Stimulated activated CD4-positive, alpha-beta T cell treated with anti-CD3 and anti-CD28 coated beads, TNF-alpha, amount 100 ng/mL, for 24 hours (primary cell): ENCODE measurements at places on chromosomes 7 and 10.
A peak's percentile ranks its signal among the peaks of the same experiment; 100 is the strongest.

DNA sequence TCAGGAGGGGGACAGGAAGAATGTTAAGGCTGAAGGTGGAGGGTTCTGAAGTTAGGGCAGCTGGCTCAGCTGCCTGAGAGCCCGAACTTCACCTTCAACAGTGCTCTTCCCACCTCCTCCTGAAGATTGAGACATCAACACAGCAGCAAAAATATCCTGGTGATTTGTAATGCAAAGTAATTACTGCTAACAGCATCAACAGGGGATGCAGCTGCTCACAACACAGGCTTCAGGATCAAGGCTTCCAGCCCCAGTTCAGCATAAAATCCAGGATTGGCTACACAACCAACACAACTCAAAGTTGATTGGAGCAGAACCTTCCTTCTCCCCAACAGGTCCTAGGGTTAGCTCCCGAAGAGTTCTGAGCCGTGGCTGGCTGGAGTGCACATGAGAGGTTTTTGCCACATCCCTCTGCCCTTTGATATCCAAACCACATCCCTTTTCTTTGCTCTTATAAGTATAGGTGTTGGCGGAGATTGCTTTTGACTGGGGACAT is 242.4 kb downstream of the KIAA1217 start:
- DNase-seq = no peak

GRCh38 chr10:3293581-3294431 is 121.2 kb upstream of the PITRM1 start:
- DNase-seq = no peak

DNA sequence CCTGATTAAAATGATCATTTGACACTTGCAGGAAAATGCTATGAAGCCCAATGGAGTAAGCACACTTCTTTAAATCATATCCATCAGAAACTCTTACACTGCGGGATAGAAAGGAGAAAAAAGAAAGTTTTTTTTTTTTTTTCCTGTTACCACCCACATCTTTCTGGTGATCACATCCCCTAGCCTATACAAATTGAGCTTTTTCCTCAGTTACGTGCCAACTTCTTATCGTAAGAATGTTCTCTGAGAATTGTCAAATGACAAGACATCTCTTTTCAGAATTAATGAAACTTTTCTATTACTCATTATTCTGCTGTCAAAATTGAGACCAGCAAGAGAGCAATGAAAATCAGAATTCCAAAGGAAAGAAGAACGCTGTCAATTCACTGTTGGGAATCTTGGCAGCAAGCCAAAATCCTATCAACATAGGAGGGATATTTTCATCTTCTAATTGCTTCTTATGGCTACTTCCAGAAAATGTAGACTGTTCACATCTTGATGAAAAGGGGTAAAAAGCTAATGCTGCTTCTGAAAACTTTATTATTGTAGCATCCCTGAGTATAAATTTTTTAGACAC is 179.5 kb downstream of the ADAM12 start:
- DNase-seq = no peak

GRCh38 chr10:96840841-96841518 is 8.9 kb downstream of the LCOR start:
- DNase-seq = no peak

- DNase-seq = no peak
Measured at GRCh38 chr7:107194052-107194451, 25.2 kb downstream of the HBP1 start.

GRCh38 chr10:104601166-104601565 is 39.9 kb upstream of the SORCS3 start:
- DNase-seq = no peak

DNA sequence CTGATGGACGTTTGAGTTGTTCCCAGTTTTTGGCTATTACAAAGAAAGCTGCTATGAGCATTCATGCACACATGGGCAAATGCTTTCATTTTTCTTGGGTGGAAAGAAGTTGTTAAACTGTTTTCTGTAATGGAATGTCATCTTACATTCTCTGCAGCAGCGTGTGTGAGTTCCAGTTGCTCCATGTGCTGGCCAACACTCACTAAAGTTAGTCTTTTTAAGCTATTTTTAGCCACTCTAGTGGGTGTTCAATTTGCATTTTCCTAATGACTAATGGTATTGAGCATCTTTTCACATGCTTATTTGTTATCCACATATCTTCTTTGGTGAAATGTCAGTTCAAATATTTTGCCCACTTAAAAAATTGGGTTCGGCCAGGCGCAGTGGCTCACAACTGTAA is 82.8 kb upstream of the COL13A1 start:
- DNase-seq = no peak

GRCh38 chr10:104260775-104261115 is 6.1 kb downstream of the GSTO1 start:
- no peak for DNase-seq

DNA sequence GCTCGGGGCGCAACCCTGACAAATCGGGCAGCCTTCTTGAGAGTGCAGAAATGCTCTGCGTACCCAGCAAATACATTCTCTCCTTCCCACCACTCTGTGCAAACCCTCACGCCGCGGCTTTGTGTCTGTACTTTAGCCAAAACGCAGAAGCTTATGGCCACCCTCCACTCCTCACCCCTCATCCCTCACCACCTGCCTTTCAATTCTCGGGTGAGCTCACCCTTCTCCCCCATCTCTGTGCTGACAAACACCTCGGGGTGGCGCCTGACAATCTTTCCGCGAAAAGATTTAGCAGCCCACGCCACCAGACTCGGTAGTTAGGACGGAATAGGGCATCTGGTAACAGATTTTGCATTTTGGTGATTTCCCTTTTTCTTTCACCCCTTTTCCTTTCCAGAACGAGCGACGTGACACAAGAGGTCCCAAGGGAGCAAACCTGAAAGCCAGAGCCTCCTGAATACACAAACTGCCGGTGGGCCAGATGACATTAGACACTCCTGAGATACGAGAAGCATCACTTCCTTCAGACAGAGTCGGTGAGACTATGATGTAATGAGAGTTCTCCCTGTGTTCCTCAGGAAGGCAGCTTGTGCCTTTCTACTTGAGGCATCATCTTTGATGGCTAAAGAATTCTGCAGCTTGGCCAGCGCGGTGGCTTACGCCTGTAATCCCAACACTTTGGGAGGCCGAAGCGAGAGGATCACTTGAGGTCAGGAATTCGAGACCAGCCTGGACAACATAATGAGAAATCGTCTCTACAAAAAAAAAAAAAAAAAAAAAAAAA is 671 bp upstream of the ATAD1 start:
- peak; percentile 30 for DNase-seq

- peak; percentile 40 for DNase-seq
Measured at GRCh38 chr10:128178302-128178958, 52.2 kb upstream of the MKI67 start.

- DNase-seq = peak; percentile 38
Measured at GRCh38 chr10:110357252-110357780, 52.6 kb upstream of the SMNDC1 start.

- DNase-seq = no peak
Measured at GRCh38 chr7:90580051-90580450, 16.1 kb upstream of the CDK14 start.

GRCh38 chr10:91745090-91745831 is 53.0 kb upstream of the TNKS2 start:
- DNase-seq = no peak

DNA sequence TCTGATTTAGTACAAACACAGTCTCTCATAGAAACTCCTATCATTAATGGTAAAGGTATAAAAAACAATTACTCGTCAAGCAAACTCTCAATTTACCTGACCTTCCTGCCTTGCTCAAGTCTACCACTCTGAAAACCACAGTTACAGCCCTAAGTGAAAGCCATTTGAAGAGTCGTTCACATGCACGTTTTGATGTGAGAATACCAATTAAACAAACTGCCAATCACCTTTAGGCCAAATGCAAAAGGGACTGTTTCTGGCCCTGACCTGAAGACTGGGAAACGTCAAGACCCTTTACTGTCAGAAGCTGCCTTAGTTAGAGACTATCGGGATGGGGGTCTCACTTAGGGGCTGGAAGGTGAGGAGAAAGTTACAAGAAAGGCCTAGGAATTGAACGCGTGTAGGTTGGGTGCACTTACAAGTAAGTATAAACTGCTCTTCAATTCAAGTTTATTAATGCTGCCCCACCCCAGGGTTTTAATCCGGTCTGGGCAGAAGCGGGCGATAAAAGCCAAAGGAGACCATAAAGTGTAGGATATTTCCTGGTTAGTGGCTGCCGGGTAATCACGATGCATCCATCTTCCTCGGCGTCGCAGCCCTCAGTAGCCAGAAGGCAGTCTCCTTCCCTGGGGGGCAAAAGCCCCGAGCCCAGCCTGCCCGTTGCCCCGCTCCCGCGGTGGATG is 935 bp downstream of the TM9SF3 start:
- DNase-seq = no peak

DNA sequence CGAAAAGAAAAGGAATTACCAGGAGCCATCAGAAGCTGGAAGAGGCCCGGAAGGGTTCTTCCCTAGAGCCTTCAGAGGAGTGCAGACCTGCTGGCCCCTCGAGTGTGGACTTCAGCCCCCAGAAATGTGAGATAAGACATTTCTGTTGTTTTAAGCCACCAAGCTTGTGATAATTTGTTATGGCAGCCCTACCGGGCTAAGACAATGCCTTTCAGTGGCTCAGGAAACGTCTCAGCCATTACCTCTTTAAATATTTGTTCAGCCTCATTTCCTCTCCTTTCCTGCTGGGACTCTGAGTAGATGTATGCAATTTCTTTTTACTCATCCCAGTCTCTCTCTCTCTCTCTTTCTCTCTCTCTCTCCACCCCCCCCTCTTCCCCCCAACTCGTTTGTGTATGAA is 174.7 kb upstream of the GRB10 start:
- no peak for DNase-seq

DNA sequence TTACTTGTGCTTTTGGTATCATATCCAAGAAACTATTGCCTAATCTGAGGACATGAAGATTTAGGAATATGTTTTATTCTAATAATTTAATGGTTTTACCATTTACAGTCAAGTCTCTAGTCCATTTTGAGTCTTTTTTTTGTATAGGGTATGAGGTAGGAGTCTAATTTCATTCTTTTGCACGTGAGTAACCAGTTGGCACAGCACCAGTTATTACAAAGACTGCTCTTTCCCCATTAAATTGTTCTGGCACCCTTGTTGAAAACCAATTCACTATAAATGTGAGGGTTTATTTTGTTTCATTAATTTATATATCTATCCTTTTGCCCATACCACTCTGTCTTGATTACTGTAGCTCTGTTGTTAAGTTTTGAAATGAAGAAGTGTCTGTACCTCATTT is 381.6 kb downstream of the SUGCT start:
- DNase-seq = no peak

DNA sequence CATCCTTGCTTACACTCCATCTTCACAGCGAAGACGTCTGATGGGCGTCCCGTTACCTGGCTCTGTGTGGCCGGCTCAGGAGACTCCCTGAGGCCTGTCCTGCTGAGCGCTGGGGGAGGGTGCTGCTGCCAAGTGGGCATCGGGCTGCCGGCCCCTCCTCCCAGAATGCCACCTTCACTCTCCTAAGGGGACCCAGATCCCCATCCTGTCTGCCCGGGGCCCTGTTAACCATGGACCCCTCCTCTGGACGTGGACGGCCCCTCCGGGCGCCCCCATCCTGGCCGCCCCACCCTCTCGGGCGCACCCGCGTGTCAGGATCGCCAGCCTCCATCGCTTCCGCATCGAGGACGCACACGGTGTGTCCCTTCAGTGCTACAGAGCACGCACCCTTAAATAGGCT is 7.3 kb upstream of the FOXL3 start:
- no peak for DNase-seq

DNA sequence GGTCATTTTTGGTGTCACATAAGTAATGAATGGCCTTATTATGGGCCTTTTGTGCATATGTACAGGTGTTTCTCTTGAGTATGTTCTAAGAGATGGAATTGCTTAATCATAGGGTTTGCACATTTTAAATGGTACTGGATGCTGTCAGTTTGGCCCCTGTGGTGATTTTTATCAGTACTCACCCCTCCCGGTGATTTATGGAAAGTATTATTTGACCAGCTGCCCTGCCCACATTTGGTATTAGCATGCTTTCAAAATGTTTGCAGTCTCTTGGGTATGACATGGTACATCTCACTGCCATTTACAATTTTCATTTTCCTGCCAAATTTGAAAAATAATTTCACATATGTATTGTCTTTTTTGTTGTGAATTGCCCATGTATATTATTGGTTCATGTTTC is 427.7 kb downstream of the LRMDA start:
- no peak for DNase-seq

DNA sequence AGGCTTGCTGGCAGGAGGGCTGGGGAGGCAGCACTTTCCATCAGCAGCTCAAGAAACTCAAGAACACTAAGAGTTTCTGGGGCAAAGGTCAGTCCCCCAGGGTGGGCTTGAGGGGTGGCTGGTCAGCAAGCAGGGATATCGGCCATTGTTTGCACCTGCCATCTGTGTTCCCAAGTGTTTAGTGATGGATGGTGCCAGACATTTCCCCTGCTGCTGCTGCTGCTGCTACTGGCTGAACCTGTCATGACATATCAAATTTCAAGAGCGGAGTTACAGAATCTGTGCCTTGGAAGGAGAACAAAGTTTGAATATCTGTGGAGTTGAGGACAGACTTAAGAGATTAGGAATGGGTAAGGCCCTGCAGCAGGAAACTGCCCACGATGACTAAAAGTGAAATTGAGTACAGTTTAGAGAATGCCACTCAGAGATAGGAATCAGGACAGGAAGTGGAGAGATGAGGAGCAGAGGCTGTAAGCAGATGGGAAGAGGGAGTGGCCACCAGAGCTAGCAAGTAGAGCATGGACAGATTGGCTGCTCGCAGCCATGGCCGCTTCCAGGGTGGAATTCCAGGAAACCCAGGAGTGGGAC is 39.2 kb upstream of the PPP1R3C start:
- no peak for DNase-seq

GRCh38 chr10:5932345-5932744 is 42.3 kb downstream of the FBH1 start:
- DNase-seq = no peak

DNA sequence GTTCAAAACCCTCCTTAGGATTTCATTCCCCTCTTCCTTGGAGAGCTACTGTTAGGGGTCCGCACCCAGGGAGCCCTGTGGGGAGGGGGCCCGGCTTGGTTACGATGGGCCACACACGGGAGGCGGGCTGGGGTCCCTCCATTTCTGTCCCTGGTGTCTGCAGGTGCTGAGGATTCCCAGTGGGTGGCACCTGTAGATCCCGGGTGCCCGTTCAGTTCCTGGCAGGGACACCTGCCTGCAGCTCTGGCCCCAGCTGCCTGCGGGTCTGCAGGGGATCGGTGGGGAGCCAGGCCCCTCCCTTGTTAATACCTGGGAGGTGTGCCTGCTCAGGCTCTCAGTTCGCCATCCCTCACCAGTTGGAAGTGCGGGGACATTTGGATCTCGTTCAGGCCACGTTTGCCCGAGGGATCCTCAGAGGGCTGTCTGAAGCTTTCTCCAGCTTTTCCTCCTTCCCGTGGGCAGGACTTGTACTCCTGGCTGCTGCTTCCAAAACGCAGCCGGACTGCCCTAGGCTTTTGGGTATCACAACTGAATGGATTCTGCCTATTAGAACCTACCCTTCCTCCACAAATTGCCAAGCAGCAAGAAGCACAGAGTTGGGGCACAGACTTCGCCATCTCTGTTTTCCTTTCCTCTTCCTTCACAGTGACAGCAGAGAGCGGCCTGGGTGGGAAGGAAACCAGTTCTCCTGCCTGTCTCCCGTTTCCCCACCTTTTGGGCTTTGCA is 22.3 kb upstream of the IL15RA start:
- DNase-seq = no peak
